ENCODE measurements at places on chromosomes 12 and 14. TPM values are rescaled to one million over a fixed set of nuclear protein-coding genes. Genes with fewer than 3 reads are reported as not detected.

DNA sequence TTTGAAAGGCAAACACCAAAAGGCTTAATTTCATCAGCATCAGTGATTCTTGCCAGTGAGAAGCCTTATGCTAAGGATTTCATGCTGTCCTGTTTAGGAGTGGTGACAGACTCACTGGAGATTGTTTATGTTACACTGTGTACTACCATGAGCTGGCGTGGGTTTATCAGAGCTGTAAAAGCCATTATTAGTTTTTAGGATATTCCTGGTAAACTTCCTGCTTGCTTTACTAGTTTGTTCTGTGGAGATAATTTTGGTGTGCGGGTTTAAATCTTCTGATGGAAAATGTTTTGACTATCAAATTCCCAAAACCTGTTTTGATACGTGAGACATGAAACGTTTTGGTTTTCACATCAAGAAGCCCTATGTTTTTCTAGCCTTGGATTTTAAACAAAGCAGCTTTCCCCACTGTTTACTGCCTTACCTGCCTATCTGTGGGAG lies 15.2 kb downstream of the PPFIBP1 start:
- no peak for DNase-seq

DNA sequence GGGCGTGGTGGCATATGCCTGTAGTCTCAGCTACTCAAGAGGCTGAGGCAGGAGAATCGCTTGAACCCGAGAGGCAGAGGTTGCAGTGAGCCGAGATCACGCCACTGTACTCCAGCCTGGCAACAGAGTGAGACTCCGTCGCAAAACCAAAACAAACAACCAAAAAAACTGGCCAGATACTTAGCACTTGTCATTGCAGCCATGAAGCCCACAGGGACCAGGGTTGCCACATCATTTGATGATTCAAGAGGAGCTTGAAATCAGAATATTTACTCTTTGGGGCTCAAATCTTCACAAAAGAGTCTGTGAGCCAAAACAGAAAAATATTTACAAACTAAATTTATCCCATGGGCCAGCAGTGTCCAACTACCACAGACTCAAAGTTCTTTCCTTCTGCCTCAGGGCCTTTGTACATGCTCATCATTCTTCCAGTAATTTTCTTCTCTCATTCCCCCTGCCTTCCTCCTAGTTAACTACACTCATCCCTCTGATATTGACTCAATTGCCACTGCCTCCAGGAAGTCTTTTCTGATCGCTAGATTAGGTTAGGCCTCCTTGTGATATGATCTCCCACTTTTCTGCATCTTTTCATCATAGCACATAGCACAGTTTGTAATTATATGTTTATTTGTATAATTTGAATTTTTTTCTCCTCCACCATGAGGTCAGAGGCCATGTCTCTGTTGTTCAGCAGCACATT lies 130.8 kb upstream of the PLEKHG7 start:
- no peak for DNase-seq

DNA sequence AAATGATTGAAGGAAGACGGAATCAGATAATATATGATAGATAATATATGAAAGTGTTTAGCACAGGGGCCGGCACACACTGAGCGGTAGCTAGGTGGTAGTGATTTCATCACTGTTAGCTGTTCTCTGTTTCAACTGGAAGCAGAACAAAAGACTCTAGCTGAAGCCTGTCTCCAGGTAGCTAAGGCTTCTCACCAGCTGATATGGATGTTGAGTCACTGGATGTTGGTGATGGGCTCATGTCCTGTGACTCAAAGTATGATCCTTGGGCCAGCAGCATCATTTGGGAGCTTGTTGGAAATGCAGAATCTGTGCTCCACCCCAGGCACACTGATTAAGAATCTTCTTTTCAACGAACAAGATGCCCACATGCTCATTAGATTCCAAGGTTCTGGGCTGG lies 21.7 kb upstream of the KCNA5 start:
- no peak for DNase-seq

The OR6J1 gene
- polyA plus RNA-seq = not detected

The STON2 gene
- polyA plus RNA-seq = 0.59 TPM

The CCDC177 gene
- not detected for polyA plus RNA-seq
